ENCODE measurements at places on chromosomes 2 and 18. TPM values are rescaled to one million over a fixed set of nuclear protein-coding genes. Genes with fewer than 3 reads are reported as not detected.
A peak's percentile ranks its signal among the peaks of the same experiment; 100 is the strongest.

GRCh38 chr18:46627136-46627535, 29.9 kb downstream of the LOXHD1 start:
- no peak overlapping the region for H3K27ac ChIP-seq
- H3K4me1 ChIP-seq: no peaks in the 10 kb centered on the region
- H3K4me3 ChIP-seq: no peak overlapping the region
- H3K36me3 ChIP-seq: no peaks in the 10 kb centered on the region
- no peaks in the 10 kb centered on the region for H3K27me3 ChIP-seq

DNA sequence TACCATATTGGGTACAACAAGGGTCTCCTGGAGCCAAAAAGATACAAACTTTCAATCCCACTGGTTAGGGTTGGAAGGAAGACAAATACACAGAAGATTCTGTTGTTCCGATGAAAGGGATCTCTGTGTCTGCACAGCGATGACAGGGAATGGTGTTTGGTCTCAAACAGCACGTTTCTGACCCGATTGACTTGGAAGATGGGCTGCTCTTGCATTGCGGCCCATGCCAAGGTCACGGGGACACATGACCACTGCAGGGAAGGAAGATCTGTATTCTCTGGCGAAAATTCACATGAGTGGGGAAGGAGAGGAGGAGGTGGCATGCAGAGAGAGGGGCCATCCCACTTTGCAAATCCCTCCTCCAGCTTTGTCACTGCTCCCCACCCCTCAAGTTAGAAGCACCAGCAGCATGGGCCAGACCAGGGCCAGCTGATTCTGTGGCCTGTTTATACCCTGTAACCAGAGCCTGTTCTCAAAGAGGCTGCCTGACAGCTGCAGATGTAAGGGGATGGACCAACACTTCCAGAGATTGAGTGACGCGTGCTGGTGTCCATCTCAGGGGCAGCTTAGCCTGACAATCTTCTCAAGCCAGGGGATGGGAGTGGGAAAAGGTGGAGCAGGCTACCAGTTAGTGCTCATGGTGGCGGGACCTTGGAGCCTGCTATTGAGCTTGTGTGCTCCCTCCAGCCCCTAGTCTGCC, 57.2 kb downstream of the TNP1 start:
- H3K27ac ChIP-seq: peak overlapping the region; percentile 97
- H3K36me3 ChIP-seq: no peaks in the 10 kb centered on the region
- H3K27me3 ChIP-seq: no peaks in the 10 kb centered on the region
- DNase-seq: peak; percentile 58

- no peak overlapping the region for H3K4me3 ChIP-seq
- no peak for DNase-seq
- H3K27ac ChIP-seq: no peak overlapping the region
- no peaks in the 10 kb centered on the region for H3K36me3 ChIP-seq
- no peaks in the 10 kb centered on the region for H3K27me3 ChIP-seq
Measured at GRCh38 chr18:76230791-76231190, 264.3 kb downstream of the ZNF516 start.

DNA sequence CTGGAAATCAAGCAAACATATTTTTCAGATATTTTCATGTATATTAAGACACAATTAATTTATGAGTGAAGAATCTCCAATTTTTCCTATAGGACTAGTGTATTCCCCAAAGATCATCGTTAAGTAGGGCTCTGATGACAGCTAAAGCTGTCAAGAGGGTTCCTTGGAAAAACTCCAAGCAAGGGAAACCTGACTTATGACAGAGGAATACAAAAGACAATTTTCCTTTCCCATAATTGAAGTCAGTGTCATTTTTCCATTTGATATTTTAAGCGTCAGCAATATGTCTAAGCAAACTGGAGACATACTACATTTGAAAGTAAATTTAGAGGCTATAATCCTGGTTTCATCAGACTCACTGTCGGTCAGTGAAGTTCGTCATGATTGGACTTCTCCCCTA, 36.1 kb downstream of the RIT2 start:
- no peak overlapping the region for H3K27ac ChIP-seq
- no peaks in the 10 kb centered on the region for H3K4me1 ChIP-seq
- H3K27me3 ChIP-seq: no peaks in the 10 kb centered on the region
- no peak overlapping the region for H3K4me3 ChIP-seq

DNA sequence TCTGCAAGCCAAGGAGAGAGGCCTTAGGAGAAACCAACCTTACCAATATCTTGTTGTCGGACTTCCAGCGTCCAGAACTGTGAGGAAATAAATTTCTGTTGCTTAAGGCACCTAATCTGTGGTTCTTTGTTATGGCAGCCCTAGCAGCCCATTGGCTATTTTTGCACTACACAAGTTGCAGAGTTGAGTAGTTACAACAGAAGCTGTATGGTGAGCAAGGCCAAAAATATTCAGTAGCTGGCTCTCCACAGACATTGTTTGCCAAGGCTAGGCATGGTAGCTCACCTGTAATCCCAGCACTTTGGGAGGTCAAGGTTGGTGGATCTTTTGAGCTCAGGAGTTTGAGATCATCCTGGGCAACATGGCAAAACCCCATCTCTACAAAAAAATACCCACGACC, 27.1 kb upstream of the SCYGR1 start:
- no peak overlapping the region for H3K27ac ChIP-seq
- no peak overlapping the region for H3K4me3 ChIP-seq
- DNase-seq: no peak
- H3K4me1 ChIP-seq: peaks cover 5% of the 10 kb centered on the region
- no peaks in the 10 kb centered on the region for H3K27me3 ChIP-seq

- H3K36me3 ChIP-seq: no peaks in the 10 kb centered on the region
- H3K4me3 ChIP-seq: no peak overlapping the region
- no peak overlapping the region for H3K27ac ChIP-seq
- no peaks in the 10 kb centered on the region for H3K4me1 ChIP-seq
- H3K27me3 ChIP-seq: no peaks in the 10 kb centered on the region
- no peak for DNase-seq
Measured at GRCh38 chr2:50872543-50872942, 159.4 kb downstream of the NRXN1 start.

GRCh38 chr18:34880882-34881834, 160.1 kb upstream of the MAPRE2 start:
- H3K4me3 ChIP-seq: no peak overlapping the region
- DNase-seq: no peak
- peaks cover 6% of the 10 kb centered on the region for H3K36me3 ChIP-seq
- peak overlapping the region; percentile 72 for H3K27ac ChIP-seq

GRCh38 chr2:27216416-27217137, 592 bp upstream of the CAD start:
- H3K27ac ChIP-seq: peak overlapping the region; percentile 77
- H3K36me3 ChIP-seq: peaks cover 75% of the 10 kb centered on the region
- no peaks in the 10 kb centered on the region for H3K27me3 ChIP-seq
- H3K4me3 ChIP-seq: peak overlapping the region; percentile 80
- DNase-seq: no peak

RIT2 gene
- total RNA-seq: not detected

FOXD4L1 gene
- 0.15 TPM for total RNA-seq

CDH19 gene
- 0.13 TPM for total RNA-seq

GREB1 gene
- total RNA-seq: 17.5 TPM

ERFE gene
- total RNA-seq: 2.8 TPM
